Endodermal cell (in vitro differentiated cells): ENCODE measurements at places on chromosomes 16 and 17.

DNA sequence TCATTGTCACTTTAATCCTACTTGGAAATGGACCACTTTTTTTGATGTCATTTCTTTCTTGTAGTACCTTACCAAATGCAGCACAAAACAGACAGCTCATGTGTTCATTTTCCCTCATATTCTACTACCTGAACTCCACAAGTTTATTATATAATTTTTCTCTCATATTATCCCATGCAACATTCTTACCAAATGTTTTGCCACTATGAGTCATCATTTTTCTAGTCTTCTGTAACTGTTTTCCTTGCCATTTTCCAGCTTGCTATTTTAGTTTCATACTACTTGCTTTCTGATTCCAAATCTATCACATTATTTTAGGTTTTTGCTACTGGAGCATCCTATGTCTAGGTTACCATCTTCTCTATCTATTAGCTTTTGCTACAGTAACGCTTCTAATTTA lies 332.7 kb downstream of the ZFHX3 start:
- no peak for DNase-seq

DNA sequence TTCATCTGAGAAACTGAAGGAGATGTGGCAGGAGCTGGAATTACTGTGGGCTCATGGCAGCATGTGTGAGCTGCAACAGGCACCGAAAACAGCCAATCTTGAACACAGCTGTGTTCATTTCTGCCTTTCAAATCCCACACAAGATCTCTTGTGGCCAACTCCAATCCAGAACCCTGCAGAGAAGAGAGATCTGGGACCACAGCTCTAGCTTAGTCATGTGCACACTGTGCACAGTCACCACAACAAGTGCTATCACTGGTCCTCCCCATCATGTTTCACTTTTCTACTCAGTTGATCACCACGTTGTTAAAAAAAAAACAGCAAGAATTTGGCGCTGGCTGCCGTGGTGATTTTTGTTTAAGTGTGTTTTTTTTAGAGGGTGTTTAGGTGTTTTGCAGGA lies 254.5 kb upstream of the ELAC2 start:
- DNase-seq, result no peak

GRCh38 chr16:72752004-72752695 lies 295.8 kb downstream of the ZFHX3 start:
- DNase-seq, result no peak

DNA sequence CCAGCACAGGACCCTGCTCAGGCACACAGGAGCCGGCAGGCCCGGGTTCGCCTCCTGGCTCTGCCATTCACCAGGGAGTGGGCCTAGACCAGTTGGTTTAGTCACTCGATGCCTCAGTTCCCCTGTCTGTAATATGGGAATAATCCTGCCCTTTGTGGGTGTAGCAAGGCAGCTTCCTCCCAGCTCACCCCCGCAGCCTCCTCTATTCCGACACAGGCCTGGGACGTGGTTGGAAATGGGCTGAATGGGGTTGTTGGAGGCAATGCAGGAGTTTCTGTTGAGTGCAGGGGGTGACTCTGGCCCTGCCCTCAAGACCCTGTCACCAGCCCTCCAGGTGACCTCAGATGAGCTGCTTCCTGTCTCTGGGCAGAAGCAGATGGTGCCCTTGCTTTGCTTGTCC lies 19.8 kb downstream of the SLC5A10 start:
- DNase-seq, result no peak

GRCh38 chr16:24049113-24049512 lies 207.0 kb upstream of the CACNG3 start:
- DNase-seq, result no peak

DNA sequence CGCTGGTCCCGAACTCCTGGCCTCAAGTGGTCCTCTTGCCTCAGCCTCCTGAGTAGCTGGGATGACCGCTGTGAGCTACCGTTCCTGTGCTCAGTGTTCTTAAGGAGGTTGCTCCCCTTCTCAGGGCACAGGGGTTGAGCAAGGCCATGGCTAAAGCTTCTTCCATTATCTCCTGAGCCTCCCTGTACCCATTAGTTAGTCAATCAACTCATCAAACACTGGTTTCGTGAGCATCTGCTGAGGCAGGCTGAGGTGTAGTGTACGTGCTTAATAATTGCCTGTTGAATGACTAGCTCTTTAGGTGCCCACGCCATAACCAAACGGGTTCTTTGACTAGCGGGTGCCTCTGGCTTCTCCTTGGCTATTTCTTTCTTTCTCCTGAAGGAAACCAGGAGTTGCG lies 11.7 kb downstream of the SGCA start:
- no peak for DNase-seq

DNA sequence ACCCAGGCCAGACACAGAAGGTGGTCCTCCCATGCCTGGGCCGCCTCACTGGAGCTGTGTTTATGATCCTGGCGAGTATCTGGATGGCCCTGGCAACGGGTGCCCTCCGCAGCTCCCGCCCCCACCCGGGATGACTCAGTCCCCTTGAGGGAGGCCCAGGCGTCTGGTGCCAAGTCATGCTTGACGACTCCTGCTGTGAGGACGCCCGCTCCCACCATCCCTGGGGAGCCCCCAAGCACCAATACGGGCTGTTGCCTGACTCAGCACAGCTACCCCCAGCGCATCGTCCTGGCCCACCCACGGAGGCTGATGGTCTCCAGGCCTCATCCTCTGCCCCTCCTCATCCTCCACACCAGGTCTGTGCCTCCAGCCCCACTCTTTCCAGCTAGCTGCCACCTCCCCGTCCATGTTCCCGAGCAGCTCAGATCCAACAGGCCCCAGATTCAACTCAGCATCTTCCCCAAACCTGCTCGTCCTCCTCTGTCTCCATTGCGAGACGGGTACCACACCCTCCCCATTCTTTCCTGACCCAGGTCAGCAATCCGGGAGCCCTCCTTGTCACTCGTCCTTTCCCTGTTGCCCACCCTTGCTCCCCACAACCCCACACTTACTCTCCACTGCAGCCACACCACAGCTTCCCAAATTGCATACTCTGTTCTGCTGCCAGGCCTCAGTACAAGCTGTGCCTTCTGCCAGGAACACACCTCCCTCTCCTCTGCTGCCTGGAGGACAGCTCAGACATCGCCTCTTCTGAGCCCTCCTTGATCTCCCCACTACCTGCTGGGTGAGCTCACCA lies 2.6 kb downstream of the CAMKK1 start:
- peak; percentile 64 for DNase-seq

DNA sequence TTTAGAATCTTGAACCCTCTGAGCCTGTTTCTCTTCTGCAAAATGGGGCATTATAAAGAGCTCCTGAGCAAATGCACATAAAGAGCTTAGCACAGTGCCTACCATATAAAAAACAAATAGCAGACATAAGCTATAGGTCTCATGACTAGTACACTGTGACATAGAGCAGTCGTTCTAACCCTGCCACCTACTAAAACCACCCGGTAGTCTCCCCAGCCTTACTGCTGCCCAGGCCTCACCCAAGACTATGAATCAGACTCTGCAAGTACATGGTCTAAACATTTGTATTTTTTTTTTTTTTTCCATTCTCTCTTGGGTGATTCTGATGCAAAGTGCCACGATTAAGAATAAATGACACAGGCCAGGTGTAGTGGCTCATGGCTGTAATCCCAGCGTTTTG lies 33.9 kb downstream of the STX8 start:
- DNase-seq, result no peak

DNA sequence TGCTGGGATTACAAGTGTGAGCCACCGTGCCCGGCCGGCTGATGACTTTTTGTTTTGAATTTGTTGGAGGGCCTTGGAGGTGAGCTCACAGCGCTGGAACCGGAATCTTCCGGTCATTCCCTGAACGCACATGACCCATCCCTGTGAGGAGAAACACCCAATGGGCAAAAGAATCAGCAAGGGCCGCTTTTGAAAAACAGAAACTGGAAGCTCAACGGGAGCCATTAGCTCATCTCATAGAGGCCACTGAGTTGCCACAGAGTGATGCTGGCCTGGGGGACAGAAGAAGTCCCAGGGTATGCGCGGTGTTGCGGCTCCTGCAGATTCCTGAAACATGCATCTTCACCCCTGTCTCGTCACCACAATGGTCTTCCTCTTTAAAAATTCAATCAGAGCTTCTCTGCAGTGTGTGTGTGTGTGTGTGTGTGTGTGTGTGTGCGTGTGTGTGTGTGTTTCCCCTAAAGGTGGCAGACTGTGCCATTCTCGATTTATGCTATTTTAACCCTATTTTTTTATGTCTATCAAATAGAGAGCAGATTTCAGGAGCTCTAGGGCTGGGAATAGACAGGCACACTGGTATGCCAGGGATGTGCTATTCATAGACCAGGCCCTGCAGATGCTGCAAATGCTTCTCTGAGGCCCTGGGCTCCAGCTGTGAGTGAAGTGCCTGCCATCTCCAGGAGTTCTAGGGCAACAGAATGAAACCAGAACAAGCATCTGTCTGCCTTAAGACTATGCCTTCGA lies 68.3 kb downstream of the MARCHF10 start:
- DNase-seq, result peak; percentile 88

GRCh38 chr17:55811536-55811935 lies 60.7 kb downstream of the PCTP start:
- no peak for DNase-seq

- DNase-seq, result peak; percentile 96
Observed at GRCh38 chr17:2194889-2195335, 108.7 kb downstream of the SMG6 start.

- DNase-seq, result peak; percentile 86
Observed at GRCh38 chr17:19718613-19719354, 2.4 kb upstream of the SLC47A2 start.

DNA sequence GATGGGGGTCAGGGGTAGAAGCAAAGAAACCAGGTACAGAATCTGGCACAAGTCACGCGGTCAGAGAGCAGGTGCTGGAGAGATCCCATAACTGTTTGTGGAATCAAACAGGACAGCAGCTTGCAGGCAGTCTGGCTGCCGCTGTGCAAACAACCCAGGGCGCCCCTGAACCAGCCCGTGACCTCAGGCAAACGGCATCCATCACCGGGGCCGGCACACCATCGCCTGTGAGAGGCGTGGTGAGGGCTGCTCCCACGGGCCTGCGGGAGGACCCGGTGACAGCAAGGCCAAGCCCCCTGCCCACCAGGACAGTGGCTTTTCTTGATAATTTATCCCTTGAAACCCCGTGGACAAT lies 47.9 kb downstream of the CBFA2T3 start:
- DNase-seq, result no peak

DNA sequence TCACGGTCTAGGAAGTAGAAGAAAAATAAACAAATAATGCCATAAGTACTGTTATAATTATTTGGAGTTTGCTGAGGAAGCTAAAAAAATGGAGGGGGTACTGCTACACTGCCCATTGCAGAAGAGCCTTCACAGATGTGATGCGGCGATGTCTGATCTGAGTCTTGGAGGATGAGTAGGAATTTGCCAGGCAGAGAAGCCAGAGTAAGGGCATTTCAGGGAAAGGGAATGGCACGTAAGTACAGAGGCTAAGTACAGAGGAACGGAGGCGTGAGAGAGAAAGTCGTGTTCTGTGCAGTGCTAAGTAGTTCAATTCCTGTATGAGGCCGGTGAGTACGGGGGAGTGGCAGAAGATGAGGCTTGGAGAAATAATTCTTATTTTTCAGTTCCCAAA lies 741 bp upstream of the GRB2 start:
- peak; percentile 56 for DNase-seq

GRCh38 chr17:20010099-20010863 lies 1.1 kb downstream of the SPECC1 start:
- peak; percentile 80 for DNase-seq

DNA sequence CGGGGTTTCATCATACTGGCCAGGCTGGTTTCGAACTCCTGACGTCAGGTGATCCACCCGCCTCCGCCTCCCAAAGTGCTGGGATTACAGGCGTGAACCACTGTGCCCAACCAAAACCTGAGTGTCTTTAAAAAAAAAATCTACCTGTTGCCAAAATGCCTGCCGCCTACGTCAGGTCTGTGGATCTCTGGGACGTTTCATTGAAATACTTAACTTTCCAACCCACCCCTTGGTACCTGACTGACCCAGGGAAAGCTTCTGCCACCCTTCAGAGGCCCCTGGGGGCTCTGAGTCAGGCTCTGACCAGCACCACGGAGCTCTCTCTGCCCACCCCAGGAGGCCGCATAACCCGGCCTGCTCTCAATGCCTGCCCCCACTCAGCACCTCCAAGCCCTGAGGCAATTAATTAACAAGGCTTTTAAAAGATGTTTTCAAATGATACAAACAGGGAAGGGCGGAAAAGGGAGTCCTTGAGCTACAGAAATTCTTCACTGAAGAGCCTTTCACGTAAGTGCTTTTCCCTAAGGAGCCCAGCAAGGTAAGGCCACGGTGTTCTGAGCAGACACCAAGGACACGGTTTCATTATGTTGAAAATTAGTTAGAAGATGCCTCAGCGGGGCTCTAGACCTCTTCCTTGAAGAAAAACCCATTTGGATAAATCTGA lies 29.3 kb upstream of the GSG1L start:
- DNase-seq, result peak; percentile 67

DNA sequence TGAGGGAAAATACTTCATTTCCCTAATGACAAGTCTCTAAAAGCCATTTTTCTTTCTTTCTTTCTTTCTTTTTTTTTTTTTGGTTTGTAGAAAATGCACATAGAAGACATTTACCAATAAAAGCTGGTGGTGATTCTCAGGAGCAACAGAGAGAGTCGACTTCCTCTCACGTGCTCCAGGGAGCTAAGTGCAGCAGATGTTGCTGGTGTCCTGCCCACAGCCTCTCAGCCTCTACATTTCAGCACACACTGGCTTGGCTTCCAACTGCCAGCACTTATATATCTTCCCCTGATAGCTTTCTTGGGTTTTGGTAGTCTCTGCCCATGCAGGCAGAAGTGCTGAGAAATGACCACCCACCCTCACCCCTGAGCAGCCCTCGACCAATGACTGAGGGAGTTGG lies 58.4 kb upstream of the MARCHF10 start:
- peak; percentile 22 for DNase-seq

- no peak for DNase-seq
Observed at GRCh38 chr16:72427051-72427782, 255.3 kb upstream of the PMFBP1 start.

GRCh38 chr17:37389160-37389559 lies 13.4 kb downstream of the C17orf78 start:
- DNase-seq, result no peak

- no peak for DNase-seq
Observed at GRCh38 chr17:76578376-76578775, 7.3 kb downstream of the ST6GALNAC2 start.

DNA sequence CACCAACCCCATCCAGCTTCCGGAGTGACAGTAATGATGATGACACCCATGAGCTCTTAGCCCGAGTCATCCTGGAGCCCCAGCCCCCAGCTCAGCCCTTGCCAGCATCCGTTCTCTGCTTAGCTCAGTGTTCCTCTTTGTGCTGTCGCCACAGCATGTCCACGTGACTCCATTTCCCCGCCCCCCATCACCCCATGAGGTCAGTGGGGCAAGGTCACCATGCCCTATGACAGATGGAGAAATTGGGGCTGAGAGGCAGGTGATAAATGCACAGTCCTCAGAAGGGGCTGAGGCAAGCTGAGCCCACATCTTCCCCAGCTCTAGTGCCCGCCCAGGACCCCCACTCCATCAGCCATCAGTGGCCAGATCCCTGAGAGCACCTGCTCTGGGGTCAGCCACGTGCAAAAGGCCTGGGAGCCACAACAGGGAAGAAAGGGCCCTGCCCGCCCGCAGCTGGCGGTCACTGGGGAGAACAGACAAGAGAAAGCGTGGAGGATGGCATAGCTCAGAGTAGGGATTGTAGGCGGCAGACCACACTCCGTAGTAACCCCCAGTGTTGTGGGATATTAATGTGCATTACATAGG lies 17.1 kb downstream of the ITGB4 start:
- peak; percentile 43 for DNase-seq

- DNase-seq, result peak; percentile 36
Observed at GRCh38 chr17:31398381-31399311, 7.2 kb downstream of the RAB11FIP4 start.
